Natural killer cell treated with Interleukin-12 subunit alpha and Interleukin-12 subunit beta and Interleukin-15 and Interleukin-18, amount 100 ng/mL, for 72 hours (primary cell): ENCODE measurements at places on chromosomes 12 and 14. TPM values are rescaled to one million over a fixed set of nuclear protein-coding genes. Genes with fewer than 3 reads are reported as not detected.

Gene KRT83
- not detected for total RNA-seq

Gene MUCL1
- total RNA-seq, result 5.9 TPM

Gene SERPINA5
- total RNA-seq, result not detected

Gene STON2
- 0.42 TPM for total RNA-seq

Gene SLC4A8
- total RNA-seq, result 6.3 TPM

Gene DTX1
- total RNA-seq, result not detected

Gene TOMM20L
- total RNA-seq, result not detected

Gene CCDC198
- total RNA-seq, result not detected

Gene KCNC2
- total RNA-seq, result not detected

Gene EEF1AKMT3
- total RNA-seq, result 3.2 TPM

Gene LRP10
- 60.4 TPM for total RNA-seq

Gene SYCP3
- total RNA-seq, result 2.4 TPM

Gene IRAK3
- total RNA-seq, result 18.8 TPM

Gene KLHDC1
- total RNA-seq, result 2.4 TPM

Gene FICD
- 14.9 TPM for total RNA-seq

Gene OR10A7
- total RNA-seq, result not detected

Gene PSMB5
- total RNA-seq, result 121 TPM

Gene SDS
- not detected for total RNA-seq

Gene KRT80
- not detected for total RNA-seq

Gene EML5
- 4.0 TPM for total RNA-seq

Gene LBHD2
- total RNA-seq, result not detected

Gene PLEKHD1
- total RNA-seq, result 0.14 TPM

Gene LMO3
- not detected for total RNA-seq

Gene BDKRB2
- total RNA-seq, result not detected

Gene CLECL1
- 2.8 TPM for total RNA-seq
